IPS DF 6.9 (cell line): ENCODE measurements at places on chromosomes 1 and 21.

DNA sequence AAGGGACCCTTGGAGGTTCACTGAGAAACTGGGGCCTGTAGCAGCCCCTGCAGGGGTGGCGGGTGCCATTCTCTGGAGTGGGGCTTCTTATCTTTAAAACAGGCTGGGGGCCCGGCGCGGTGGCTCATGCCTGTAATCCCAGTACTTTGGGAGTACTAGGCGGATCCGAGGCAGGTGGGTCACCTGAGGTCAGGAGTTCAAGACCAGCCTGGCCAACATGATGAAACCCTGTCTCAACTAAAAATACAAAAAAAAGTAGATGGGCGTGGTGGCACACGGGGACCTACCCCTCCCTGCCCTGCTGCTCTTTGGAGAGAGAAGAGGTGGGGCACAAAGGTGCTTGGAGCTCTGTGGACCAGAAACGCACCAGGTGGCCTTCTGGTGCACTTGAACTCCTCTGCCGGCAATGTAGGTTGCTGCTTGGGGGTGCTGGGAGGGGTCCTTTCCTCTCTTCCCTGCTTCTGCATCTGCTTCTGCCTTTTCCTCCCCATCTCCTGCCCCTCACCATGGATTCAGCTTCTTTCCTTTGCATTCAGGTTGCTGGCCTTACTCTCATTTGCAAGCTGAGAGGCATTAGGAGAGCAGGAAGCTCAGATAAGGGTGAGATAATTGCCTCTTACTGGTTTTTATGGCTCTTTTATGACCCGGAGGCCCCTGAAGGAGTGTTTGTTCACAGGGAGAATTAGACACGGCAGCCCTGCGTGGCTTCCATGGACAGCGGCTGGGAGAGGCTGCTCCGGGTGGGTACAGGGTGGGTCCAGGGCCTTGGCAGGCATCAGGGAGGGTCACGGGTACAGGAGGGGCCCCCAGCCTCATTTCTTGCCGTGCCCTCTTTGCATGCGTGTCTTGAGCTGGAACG lies 57.4 kb downstream of the ARHGEF10L start:
- no peak overlapping the region for H3K27ac ChIP-seq
- H3K4me1 ChIP-seq = no peaks in the 10 kb centered on the region
- H3K36me3 ChIP-seq = 0 out of 2 replicates have a peak, but pooled peaks cover 3% of the 10 kb centered on the region

DNA sequence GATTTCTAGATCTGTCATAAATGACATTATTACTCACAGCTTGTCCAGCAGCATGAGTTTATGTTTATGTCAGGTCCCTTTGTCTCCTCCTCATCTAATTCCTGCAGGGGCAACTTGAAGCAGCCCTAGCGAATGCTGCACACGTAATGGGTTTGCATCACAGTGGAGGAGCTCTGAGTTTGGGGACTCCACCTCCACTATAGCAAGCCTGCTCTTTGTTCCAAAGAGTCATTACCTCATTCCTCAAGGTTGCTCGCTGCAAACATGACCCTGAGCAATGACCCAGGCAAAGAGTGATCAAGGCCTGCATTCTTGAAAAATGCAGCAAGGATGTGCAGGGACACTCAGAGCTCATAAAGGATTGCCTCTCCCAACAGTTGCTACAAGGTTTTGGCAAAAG lies 261.9 kb downstream of the HHIPL2 start:
- no peaks in the 10 kb centered on the region for H3K36me3 ChIP-seq
- H3K4me3 ChIP-seq = no peak overlapping the region
- H3K27me3 ChIP-seq = no peaks in the 10 kb centered on the region
- DNase-seq = no peak
- H3K4me1 ChIP-seq = no peaks in the 10 kb centered on the region

GRCh38 chr21:32413697-32414578 lies 1.4 kb downstream of the EVA1C start:
- H3K4me1 ChIP-seq = no peaks in the 10 kb centered on the region
- no peaks in the 10 kb centered on the region for H3K36me3 ChIP-seq
- H3K27ac ChIP-seq = no peak overlapping the region
- no peak for DNase-seq
- no peak overlapping the region for H3K4me3 ChIP-seq

GRCh38 chr1:174136714-174137113 lies 22.6 kb upstream of the RABGAP1L start:
- H3K4me1 ChIP-seq = no peaks in the 10 kb centered on the region
- H3K27me3 ChIP-seq = no peaks in the 10 kb centered on the region
- no peak overlapping the region for H3K4me3 ChIP-seq
- H3K36me3 ChIP-seq = no peaks in the 10 kb centered on the region
- H3K27ac ChIP-seq = no peak overlapping the region

DNA sequence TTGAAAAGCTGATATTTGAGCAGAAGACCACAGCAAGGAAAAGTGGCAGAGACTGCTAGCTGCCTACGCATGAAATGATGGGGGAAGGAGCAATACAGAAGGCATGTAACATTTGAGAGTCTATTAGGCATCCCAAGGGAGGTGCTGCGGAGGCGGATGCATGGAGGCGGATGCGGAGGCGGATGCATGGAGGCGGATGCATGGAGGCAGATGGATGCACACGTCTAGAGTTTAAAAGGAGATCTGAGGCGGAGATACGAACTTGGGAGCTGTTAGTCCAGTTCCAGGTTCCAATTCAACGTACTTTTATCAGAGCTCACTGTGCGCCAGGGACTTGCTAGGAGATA lies 744 bp upstream of the DDX20 start:
- DNase-seq = no peak
- 0 out of 2 replicates have a peak, but pooled peaks cover 1% of the 10 kb centered on the region for H3K4me1 ChIP-seq
- H3K27me3 ChIP-seq = no peaks in the 10 kb centered on the region
- peak overlapping the region; percentile 96; the same call in 1 of the 2 replicates for H3K4me3 ChIP-seq
- H3K27ac ChIP-seq = no peak overlapping the region
- H3K36me3 ChIP-seq = no peaks in the 10 kb centered on the region; the same call in 1 of the 2 replicates

GRCh38 chr21:46191686-46192575 lies 7.7 kb upstream of the SPATC1L start:
- no peaks in the 10 kb centered on the region for H3K27me3 ChIP-seq
- H3K4me1 ChIP-seq = no peaks in the 10 kb centered on the region
- DNase-seq = no peak
- no peak overlapping the region for H3K4me3 ChIP-seq
- H3K27ac ChIP-seq = no peak overlapping the region

DNA sequence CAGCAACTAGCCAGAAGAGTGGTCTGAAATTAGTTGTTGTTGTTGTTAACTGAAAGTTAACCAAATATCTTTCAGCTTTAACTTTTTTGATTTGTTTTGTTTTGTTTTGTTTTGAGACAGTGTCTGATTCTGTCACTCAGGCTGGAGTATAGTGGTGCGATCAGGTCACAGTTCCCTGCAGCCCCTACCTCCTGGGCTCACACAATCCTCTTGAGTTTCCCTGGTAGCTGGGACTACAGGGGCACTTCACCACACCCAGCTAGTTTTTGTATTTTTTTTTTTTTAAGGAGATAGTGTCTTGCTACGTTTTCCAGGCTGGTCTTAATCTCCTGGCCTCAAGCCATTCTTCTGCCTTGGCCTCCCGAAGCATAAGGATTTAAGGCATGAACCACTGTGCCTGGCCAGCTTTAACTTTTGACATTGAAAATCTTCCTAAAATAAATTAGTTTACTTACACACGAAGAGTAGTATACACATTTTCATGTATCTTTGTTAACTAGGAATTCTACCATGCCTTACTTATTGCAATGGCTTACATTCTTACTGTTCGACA lies 45.0 kb downstream of the GNG12 start:
- peaks cover 4% of the 10 kb centered on the region for H3K4me1 ChIP-seq
- H3K27ac ChIP-seq = no peak overlapping the region
- H3K36me3 ChIP-seq = no peaks in the 10 kb centered on the region
- DNase-seq = no peak

DNA sequence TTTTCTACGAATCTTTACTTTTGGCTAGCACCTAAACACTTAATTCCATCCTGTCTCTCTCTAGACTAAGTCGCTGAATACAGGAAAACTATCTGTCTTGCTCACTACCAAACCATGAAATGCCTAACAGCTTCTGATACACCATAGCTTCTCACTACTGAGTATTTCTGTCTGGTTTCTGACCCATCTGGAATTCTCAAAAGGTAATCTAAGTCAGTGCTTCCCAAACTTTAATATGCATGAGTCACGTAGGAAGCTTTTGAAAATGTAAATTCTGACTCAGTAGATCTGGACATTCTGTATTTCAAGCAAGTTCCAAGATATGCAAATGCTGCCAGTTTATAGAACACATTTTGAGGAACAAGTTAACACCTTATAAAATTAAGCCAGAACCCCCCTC lies 9.2 kb upstream of the OVGP1 start:
- DNase-seq = no peak
- peaks cover 8% of the 10 kb centered on the region; the same call in 1 of the 2 replicates for H3K36me3 ChIP-seq
- no peak overlapping the region for H3K4me3 ChIP-seq
- H3K27ac ChIP-seq = no peak overlapping the region
- no peaks in the 10 kb centered on the region for H3K4me1 ChIP-seq
- no peaks in the 10 kb centered on the region for H3K27me3 ChIP-seq

- DNase-seq = no peak
- H3K4me3 ChIP-seq = no peak overlapping the region
These were observed 4.2 kb upstream of the ECE1 start for GRCh38 chr1:21294266-21294989.

GRCh38 chr1:67755619-67756018 lies 70.6 kb downstream of the GADD45A start:
- H3K27ac ChIP-seq = no peak overlapping the region
- no peak overlapping the region for H3K4me3 ChIP-seq
- 0 out of 2 replicates have a peak, but pooled peaks cover 5% of the 10 kb centered on the region for H3K4me1 ChIP-seq
- no peaks in the 10 kb centered on the region for H3K27me3 ChIP-seq
- DNase-seq = no peak
- no peaks in the 10 kb centered on the region for H3K36me3 ChIP-seq

GRCh38 chr1:158021721-158022120 lies 28.3 kb downstream of the KIRREL1 start:
- H3K36me3 ChIP-seq = no peaks in the 10 kb centered on the region
- DNase-seq = no peak
- no peaks in the 10 kb centered on the region for H3K27me3 ChIP-seq

GRCh38 chr1:154493276-154493675 lies 8.7 kb upstream of the TDRD10 start:
- H3K27ac ChIP-seq = no peak overlapping the region
- H3K27me3 ChIP-seq = no peaks in the 10 kb centered on the region
- no peak overlapping the region for H3K4me3 ChIP-seq

- H3K36me3 ChIP-seq = no peaks in the 10 kb centered on the region
- no peak overlapping the region for H3K4me3 ChIP-seq
- no peaks in the 10 kb centered on the region for H3K4me1 ChIP-seq
These were observed 284.6 kb downstream of the PTBP2 start for GRCh38 chr1:97006044-97006661.

GRCh38 chr21:33642896-33643657 lies 776 bp downstream of the ITSN1 start:
- H3K27ac ChIP-seq = no peak overlapping the region
- DNase-seq = no peak
- H3K4me3 ChIP-seq = peak overlapping the region; percentile 69
- H3K36me3 ChIP-seq = no peaks in the 10 kb centered on the region

- peaks cover 6% of the 10 kb centered on the region; the same call in 1 of the 2 replicates for H3K4me1 ChIP-seq
- no peaks in the 10 kb centered on the region for H3K27me3 ChIP-seq
- no peak for DNase-seq
- no peak overlapping the region for H3K27ac ChIP-seq
- no peak overlapping the region for H3K4me3 ChIP-seq
These were observed 10.8 kb upstream of the SOX13 start for GRCh38 chr1:204062106-204062505.

- DNase-seq = no peak
- H3K27ac ChIP-seq = no peak overlapping the region
- H3K4me1 ChIP-seq = no peaks in the 10 kb centered on the region
- no peaks in the 10 kb centered on the region for H3K36me3 ChIP-seq
- no peak overlapping the region for H3K4me3 ChIP-seq
These were observed 63.9 kb downstream of the LYST start for GRCh38 chr1:235802573-235803346.

DNA sequence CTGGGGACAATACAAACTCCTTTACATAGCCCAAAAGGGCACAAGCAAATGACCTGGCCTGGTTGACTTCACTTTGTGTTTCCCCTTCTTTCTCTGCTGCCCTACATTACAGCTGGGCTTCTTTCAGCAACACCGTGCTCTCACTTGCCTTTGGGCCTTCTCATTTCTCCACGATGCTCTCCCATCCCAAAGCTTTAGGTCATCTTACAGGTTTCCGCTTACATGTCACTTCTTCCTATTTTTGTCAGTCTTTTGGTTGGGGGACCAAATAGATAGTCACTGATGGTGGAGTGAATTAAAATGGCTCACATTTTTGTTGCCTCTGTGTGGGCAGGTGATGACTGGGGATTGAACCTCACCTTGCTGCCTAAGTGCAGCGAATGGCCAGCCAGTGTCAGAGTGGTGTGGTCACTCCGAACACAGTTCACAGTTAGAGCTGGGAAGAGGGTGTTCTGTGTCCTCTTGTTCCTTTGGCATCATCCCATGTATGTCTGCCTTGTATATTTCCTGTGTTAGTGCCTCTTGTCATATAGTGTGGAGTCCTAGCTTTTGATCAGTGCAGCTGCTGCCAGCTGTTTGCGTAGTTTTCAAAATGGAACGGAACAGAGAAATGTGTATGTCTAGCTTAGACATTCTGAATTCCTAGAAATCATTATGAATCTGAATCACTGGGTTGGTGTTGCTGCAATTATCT lies 134.8 kb downstream of the NOS1AP start:
- no peak overlapping the region for H3K27ac ChIP-seq
- H3K36me3 ChIP-seq = no peaks in the 10 kb centered on the region
- H3K4me1 ChIP-seq = no peaks in the 10 kb centered on the region
- no peak overlapping the region for H3K4me3 ChIP-seq

DNA sequence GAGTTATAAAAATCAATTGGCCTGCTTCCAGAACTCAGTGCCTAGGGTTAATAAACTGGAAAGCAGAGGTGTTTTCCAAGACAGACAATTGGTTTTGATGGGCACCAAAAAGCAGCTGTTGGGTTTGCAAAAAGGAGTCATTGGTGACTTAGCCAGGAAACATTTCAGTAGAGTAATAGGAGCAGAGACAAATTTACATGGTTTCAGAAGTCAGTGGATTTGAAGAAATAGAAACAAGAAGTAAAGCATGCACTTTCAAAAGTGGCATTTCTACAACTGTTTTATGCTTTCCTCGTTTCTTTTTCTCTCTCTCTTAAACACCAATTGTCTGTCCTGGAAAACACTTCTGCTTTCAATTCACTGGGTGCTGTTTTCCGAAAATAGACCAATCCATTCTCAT lies 87.8 kb downstream of the GLUL start:
- DNase-seq = no peak
- no peaks in the 10 kb centered on the region for H3K36me3 ChIP-seq
- no peak overlapping the region for H3K4me3 ChIP-seq
- peaks cover 4% of the 10 kb centered on the region; the same call in 1 of the 2 replicates for H3K4me1 ChIP-seq

- peaks cover 2% of the 10 kb centered on the region; the same call in 1 of the 2 replicates for H3K36me3 ChIP-seq
- no peaks in the 10 kb centered on the region for H3K4me1 ChIP-seq
- DNase-seq = no peak
- no peak overlapping the region for H3K4me3 ChIP-seq
- no peaks in the 10 kb centered on the region for H3K27me3 ChIP-seq
These were observed 29.2 kb downstream of the TRAF5 start for GRCh38 chr1:211355873-211356272.
